ENCODE measurements at places on chromosomes 1 and 21.
A peak's percentile ranks its signal among the peaks of the same experiment; 100 is the strongest.

DNA sequence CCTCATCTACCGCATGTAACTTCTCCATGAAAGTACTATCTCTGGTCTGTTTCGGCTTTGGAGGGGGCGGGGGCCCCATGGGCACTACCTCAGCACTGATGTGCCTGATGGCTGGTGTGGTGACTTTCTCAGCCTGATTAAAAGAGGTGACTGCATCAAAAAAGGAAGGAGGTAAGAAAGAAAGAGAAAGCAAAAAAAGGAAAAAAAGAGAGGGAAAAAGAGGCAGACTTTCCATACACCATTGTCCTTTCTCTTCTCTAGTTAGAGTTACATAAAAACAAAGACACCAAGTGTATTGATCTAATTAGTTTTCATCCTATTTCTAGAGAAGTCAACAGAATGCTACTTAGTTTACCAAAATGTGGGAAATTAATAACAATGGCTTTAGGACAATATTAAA, 43.3 kb downstream of the GON4L start:
- peaks cover 26% of the 10 kb centered on the region for H3K36me3 ChIP-seq
- H3K27ac ChIP-seq: no peak overlapping the region
- H3K4me3 ChIP-seq: no peak overlapping the region
- H3K4me1 ChIP-seq: no peaks in the 10 kb centered on the region

DNA sequence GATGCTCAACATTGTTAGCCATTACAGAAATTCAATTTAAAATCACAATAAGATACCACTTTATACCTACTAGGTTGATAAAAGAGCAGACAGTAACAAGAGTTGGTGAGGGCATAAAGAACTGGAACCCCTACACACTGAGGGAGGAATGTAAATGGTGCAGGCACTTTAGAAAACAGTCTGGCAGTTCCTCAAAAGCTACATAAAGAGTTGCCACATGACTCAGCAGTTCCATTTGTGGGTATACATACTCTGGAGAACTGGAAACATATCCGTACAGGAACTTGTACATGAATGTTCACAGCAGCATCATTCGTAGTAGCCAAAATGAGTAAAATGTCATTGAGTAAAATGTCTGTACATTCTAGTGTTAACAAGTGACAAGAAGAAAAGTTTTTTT, 17.0 kb downstream of the NSL1 start:
- no peaks in the 10 kb centered on the region for H3K27me3 ChIP-seq
- H3K4me1 ChIP-seq: no peaks in the 10 kb centered on the region
- no peaks in the 10 kb centered on the region for H3K36me3 ChIP-seq
- DNase-seq: no peak
- no peak overlapping the region for H3K27ac ChIP-seq
- H3K4me3 ChIP-seq: no peak overlapping the region

GRCh38 chr1:175131095-175131494, 61.5 kb downstream of the KIAA0040 start:
- H3K27me3 ChIP-seq: peaks cover 5% of the 10 kb centered on the region
- H3K4me3 ChIP-seq: no peak overlapping the region
- H3K27ac ChIP-seq: no peak overlapping the region
- no peaks in the 10 kb centered on the region for H3K36me3 ChIP-seq
- DNase-seq: no peak

GRCh38 chr1:46289976-46290375, 13.4 kb downstream of the LRRC41 start:
- no peak overlapping the region for H3K27ac ChIP-seq
- H3K36me3 ChIP-seq: no peaks in the 10 kb centered on the region
- H3K27me3 ChIP-seq: no peaks in the 10 kb centered on the region
- no peak overlapping the region for H3K4me3 ChIP-seq
- H3K4me1 ChIP-seq: no peaks in the 10 kb centered on the region
- DNase-seq: no peak

DNA sequence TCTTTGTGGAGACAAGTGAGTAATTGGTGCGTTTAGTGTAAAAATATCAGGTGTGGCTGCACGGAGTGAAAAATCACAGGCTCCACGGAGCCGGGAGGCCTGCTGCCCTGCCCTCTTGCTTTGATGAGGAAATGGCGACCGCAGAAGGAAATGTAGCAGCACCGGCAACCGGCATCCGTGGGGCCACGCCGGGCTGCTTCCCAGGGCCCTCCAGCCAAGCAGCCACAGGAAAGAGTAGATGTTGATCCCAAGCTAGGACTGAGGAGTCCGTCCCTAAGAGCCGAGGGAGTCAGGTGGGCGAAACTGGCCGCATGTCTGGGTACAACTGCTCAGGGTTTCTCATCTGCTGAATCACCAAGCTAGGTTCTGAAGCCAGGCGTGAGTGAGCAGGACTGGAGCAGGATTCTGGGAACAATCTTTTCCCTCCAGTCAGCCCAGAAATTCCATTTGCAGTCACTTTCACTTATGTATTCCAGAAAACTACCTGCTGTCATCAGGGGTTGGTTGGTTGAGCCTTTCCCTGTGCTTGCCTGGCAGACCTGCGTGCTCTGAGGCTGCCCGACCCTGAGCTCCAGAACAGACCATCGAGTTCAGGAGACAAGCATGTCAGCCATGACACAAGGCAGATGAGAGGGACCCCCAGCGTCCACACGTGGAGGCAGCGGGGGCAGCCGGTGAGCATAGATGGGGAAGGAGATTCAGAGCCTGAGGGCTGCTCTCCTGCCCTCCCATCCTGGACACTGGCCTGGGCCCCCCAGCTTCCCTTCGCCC, 5.8 kb upstream of the ITGB2 start:
- no peaks in the 10 kb centered on the region for H3K36me3 ChIP-seq
- DNase-seq: no peak
- peaks cover 34% of the 10 kb centered on the region for H3K4me1 ChIP-seq
- no peak overlapping the region for H3K4me3 ChIP-seq
- peaks cover 73% of the 10 kb centered on the region for H3K27me3 ChIP-seq

DNA sequence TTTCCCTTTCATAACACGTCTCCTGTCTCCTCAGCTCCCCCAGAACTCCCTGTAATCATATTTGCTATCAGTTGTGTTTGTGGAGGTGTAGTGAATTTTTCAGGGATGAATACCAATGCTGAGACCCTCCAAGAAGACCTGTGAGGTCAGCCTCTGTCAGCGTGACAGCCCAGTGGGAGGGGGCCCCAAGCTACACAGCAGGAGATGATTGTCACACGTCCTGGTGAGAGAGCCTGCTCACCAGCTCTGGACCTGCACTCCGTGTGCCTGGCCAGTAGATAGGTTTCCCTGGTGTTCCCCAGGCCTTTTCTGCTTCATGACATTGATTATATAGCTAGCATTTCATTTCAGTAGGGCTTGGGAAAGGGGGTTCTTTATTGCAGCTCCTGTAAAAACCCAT, 421.5 kb downstream of the KIF26B start:
- no peak overlapping the region for H3K27ac ChIP-seq
- H3K4me3 ChIP-seq: no peak overlapping the region
- no peaks in the 10 kb centered on the region for H3K4me1 ChIP-seq
- DNase-seq: no peak
- H3K36me3 ChIP-seq: no peaks in the 10 kb centered on the region

DNA sequence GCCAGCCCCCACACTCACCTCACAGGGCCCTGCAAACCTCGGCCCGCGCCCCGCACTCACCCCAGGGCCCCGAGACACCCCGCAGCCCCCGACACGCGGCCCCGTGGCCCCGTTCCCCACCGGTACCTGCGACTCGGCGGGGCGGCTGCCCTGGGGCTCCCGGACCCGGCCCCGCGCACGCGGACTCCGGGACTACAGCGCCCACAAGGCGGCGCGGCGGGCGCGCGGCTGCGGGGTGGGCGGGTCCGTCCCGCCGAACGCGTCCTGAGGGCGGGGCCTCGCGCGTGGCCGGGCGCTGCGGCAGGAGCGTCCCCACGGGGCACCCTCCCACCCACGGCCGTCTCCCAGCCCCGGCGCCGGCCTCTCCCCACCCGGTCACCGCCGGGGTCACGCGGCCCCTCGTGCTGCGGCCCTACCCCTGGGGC, at the start of gene SLC19A1:
SLC19A1 (minus strand) TSS at position 199 of the 425 bp plus-strand sequence. CDS start 4,481 bp downstream, outside the sequence.
- DNase-seq: no peak
- no peaks in the 10 kb centered on the region for H3K27me3 ChIP-seq
- H3K4me1 ChIP-seq: peaks cover 18% of the 10 kb centered on the region
- peak within 1 kb of the TSS; percentile 70 for H3K4me3 ChIP-seq
- H3K36me3 ChIP-seq: peaks cover 11% of the 10 kb centered on the region

Data from HCT116 (cell line).